DMS153 (cell line): ENCODE measurements at places on chromosomes 6 and 20.

GRCh38 chr20:13822459-13822858, 37.6 kb downstream of the NDUFAF5 start:
- no peak for DNase-seq

GRCh38 chr20:6974838-6975237, 207.4 kb downstream of the BMP2 start:
- DNase-seq = no peak

DNA sequence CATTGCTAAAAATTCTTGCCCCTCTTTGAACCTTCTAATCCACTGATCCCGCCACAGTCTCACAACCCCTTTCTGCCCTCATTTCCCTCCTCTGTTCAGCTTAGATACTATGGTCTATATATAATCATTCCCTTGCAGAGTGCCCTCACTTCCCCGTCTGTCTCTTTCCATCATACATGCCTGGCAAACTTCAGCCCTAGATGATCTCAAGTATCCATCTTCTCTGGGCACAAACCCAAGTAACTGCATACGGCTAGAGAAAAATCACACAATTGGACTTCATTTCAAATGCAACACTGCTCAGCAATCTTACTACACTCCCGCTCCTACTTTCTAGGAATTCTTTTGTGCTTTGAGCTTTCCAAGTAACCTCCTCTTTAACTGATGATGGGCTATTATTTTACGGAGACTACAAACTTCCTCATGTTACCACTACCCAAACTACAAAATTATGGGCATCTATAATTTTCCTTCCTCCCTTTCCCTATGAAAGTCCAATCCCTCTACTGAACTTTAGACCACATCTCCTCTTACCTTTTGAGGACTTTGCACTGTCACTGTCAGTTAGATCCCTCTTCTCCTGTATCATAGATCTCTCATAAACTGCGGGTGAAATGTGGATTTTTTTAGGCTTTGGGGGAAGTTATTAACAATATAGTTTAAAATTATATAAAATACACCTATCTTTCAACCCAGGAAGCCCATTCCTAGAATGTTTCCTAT, 135.6 kb downstream of the BTBD9 start:
- DNase-seq = no peak

DNA sequence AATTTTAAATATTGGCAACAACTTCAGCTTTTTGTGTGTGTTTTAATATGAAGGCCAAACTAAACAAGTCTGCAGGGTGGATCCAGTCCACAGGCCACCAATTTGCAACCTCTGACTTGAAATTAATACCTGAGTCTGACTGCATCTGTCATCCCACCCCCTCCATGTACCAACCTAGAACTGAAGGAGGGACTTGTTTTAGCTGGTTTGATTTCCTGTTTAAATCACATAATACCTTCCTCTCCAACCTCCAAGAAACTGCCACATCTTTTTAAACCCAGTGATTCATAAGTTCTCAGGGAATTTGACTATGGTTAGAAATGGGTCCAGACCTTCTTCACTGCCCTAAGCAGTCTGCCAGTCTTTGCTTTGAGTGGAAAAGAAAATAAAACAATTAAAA, 21.6 kb downstream of the RNF8 start:
- no peak for DNase-seq

GRCh38 chr6:72716916-72717315, 95.1 kb downstream of the KCNQ5 start:
- DNase-seq = no peak

- no peak for DNase-seq
Measured at GRCh38 chr20:53658322-53658721, 64.7 kb upstream of the ZNF217 start.

- DNase-seq = no peak
Measured at GRCh38 chr6:134551245-134551960, 233.5 kb upstream of the SGK1 start.

GRCh38 chr6:130600880-130601341, 226.3 kb upstream of the SMLR1 start:
- no peak for DNase-seq

DNA sequence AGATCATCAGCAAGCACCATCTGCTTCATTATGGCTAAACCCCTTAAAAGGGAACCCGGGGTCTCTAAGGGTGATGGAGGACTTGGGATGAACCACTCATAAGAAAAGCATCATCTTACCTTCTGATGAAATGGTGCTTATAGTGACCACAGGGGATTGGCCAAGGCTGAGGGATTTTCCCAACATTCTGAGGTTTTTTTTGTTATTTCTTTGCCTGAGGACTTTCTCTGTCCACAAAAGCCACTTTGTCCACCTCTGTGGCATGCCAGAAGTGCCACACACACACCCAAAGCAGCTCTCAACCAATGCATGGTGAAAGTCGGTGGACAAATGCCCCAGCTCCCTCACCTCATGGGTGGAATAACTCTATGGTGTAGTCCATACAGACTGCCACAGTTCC, 79.3 kb upstream of the TOP1 start:
- DNase-seq = no peak

DNA sequence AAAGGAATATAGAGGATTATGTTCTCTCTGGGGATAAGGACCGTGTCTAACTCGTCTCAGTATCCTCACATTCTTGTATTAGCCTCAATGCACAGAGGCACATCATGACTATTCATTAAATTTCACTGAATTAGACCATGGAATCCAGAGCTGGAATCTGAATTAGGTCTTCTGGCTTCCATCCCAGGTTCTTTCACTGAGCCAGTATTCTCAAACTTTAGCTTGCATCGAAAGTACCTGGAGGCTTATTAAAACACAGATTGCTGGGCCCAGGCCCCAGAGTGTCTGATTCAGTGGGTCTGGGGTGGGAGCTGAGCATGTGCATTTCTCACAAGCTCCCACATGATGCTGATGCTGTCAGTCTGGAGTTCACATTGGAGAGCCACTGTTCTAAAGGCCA, 142.0 kb downstream of the UST start:
- DNase-seq = no peak

GRCh38 chr20:39631557-39631956, 669.4 kb downstream of the DHX35 start:
- no peak for DNase-seq

- DNase-seq = no peak
Measured at GRCh38 chr6:3653528-3654070, 97.9 kb downstream of the PXDC1 start.

GRCh38 chr6:139654888-139655782, 280.7 kb upstream of the CITED2 start:
- DNase-seq = no peak

DNA sequence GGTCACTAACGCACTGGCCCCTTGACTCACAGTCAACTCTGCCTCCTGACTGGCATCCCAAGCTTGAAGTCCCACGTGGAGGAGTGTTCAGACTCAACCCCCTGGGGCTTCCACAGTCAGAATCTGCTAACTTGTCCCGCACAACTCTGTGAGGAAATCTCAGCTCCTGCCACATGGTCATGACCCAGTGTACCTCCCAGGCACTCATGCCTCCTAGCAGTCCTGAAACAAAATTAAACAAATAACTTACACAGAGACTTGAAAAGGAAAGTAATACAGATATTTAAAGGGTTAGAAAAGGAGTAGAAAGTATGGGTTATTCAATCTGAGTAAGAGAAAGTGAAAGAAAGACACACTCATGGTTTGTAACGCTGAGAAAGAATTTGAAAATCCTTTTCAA, 134.9 kb downstream of the GMDS start:
- no peak for DNase-seq

- DNase-seq = no peak
Measured at GRCh38 chr6:12844284-12845223, 128.0 kb downstream of the PHACTR1 start.

- DNase-seq = peak; percentile 58
Measured at GRCh38 chr6:119672725-119673124, 323.2 kb upstream of the MAN1A1 start.

GRCh38 chr6:25253351-25253750, 25.8 kb upstream of the CARMIL1 start:
- peak; percentile 46 for DNase-seq

DNA sequence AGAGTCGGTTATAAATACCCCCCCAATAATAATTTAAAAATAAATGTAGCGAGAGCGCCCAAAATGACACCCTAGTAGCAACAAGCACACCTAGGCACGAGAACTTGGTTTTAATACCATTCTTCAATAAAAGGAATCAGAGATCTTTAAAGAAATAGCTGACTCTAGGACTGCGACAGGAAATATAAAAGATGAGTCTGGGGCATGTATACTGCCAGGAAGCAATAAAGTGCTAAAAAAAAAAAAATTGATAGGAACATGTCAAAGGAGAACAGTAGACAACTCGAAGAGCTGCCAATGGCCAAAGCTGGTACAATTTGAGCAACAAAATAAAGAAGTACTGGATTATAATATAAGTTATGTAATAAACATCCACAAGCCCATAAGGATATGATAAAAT, 2.2 kb downstream of the PNISR start:
- no peak for DNase-seq

DNA sequence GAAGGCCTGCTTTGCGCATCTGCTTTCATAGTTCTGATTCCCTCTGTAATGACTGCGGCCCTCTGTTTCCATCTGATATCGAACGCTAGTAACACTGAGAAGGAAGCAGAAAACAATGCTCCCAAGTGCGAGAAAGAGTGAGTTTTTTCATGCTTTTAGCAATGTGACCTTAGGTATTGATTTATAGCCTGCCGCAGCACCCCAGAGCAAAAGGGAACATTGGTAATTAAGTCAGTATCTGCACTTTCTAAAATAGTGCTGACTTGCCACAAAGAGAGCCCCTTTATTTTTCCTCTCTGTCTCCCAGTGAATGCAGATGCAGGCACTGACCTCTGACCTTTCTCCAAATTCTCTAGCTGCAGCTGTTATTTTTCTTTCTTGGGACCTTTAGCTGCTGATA, 129.8 kb downstream of the HDGFL1 start:
- DNase-seq = no peak
